Stimulated activated CD4-positive, alpha-beta T cell treated with anti-CD3 and anti-CD28 coated beads, Interleukin-15, amount 100 ng/mL, for 1 hour (primary cell): ENCODE measurements at places on chromosomes 6 and 20.

DNA sequence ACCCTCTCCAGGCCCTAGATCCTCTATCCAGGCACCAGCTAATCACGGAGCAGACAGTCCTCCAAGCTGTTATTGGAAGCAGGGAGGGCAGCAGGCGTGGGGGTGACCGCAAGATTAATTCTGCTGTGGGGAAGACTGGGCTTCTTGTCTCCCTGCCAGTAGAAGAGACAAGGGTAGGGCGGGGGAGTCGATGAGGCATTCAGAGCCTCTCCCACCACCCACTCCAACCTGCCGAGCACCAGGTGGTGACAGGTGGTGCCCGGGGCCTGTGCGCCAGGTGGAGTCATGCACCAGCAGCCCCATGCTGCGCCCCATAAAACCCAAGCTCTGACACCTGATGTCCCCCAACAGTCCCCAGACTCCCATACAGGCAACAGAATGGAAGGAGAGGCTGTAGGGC lies 89.6 kb downstream of the CDH22 start:
- no peak for DNase-seq

GRCh38 chr6:40798069-40798770 lies 211.1 kb upstream of the LRFN2 start:
- no peak for DNase-seq

DNA sequence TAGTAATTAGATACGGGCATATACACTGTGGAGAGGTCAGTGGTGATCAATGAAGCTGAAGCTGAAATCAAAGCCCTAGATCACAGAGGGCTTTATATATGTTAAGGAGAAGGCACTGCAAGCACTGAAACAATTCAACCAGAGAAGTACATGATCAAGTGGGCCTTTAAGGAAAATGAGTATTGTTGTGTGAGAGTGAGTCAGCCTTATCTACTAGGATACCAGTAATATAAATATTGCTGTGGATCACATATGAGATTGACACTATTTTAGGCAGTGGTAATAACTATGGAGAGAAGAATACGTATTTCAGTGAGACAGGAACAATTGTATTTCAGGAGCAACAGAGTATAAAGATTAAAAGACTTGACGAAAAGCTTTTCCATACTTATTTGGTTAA lies 1172.2 kb upstream of the GJE1 start:
- no peak for DNase-seq

GRCh38 chr6:75261299-75261698 lies 17.7 kb upstream of the COX7A2 start:
- DNase-seq = no peak

- DNase-seq = no peak
Measured at GRCh38 chr20:9454791-9455190, 59.6 kb upstream of the LAMP5 start.

GRCh38 chr6:11718463-11718862 lies 60.1 kb downstream of the ADTRP start:
- DNase-seq = no peak

- DNase-seq = no peak
Measured at GRCh38 chr6:169344750-169345065, 91.1 kb upstream of the THBS2 start.

GRCh38 chr6:30441171-30441570 lies 48.1 kb upstream of the HLA-E start:
- no peak for DNase-seq

- no peak for DNase-seq
Measured at GRCh38 chr6:47438481-47439347, 38.9 kb upstream of the CD2AP start.

GRCh38 chr6:100230115-100230952 lies 234.4 kb downstream of the SIM1 start:
- no peak for DNase-seq

- DNase-seq = no peak
Measured at GRCh38 chr6:137873273-137873762, 6.3 kb downstream of the TNFAIP3 start.

DNA sequence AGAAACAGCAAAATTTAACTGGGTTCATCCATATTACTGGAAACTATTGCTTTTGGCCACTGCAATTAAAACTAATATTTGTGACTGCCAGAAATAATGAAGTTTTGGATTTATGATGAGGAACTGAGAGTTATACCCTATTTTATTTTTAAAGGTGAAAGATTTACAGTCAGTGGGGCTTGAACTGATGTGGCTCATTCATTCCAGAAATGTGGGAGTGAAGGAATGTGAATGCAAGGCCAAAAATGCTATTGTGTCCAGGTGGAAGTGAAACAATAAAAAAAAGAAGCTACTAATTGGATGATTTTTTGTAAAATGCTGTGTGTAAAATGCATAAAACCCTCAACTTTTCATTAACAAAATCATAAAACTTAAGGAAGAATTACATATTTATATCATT lies 491.9 kb downstream of the COL12A1 start:
- no peak for DNase-seq

GRCh38 chr20:61253264-61253639 lies 1.2 kb downstream of the CDH4 start:
- no peak for DNase-seq

GRCh38 chr6:70717038-70717801 lies 49.5 kb downstream of the SMAP1 start:
- no peak for DNase-seq

DNA sequence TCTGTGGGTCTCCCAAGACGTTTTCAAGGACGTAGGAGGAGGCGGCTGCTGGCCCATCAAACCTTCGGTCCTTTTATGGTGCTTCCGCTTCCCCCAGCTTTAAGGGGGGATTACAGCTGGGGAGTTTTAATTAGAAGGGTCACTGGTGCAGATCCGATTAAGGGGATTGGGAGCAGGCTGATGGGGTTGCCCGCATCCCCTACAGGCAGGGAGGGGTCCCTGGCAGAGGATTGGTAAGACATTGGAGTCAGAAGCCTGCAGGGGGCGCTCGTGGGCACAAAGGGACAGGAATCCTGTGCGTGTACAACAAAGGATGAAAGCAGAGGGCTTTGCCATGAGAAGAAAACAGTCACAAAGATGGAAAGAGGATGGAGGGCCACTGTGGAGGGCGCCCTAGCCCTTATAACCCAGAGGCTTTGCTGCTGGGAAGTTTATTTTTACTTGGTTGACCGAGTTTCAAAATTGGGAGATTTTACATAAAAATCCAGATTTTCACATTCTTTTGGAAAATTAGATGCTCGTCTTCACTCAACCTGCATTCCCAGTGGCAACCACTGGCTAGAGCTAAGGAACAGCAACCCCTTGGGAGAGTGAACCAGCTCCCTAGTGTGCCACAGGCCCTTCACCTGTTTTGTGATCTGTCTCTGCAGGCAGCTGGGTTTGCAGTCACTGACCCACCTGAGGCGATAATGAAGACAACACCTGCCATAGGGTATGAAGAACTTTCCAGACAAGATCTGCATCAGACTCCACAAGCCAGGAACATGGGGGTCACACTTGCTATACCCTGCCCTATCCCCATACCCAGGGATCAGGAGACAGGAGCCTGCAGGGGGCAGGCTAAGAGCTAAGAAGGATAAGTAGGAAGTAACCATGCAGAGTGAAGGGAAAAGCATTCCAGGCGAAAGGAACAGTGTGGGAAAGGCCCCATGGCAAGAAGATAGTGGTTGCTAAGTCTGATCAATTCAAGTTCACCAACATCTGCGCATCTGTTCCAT lies 97.7 kb downstream of the KCNB1 start:
- peak; percentile 2 for DNase-seq

- DNase-seq = no peak
Measured at GRCh38 chr20:62764156-62764935, 31.9 kb upstream of the MRGBP start.
